ENCODE measurements at places on chromosomes 12 and 14.
A peak's percentile ranks its signal among the peaks of the same experiment; 100 is the strongest.

GRCh38 chr12:26109343-26109881 lies 15.4 kb downstream of the BHLHE41 start:
- DNase-seq = no peak

DNA sequence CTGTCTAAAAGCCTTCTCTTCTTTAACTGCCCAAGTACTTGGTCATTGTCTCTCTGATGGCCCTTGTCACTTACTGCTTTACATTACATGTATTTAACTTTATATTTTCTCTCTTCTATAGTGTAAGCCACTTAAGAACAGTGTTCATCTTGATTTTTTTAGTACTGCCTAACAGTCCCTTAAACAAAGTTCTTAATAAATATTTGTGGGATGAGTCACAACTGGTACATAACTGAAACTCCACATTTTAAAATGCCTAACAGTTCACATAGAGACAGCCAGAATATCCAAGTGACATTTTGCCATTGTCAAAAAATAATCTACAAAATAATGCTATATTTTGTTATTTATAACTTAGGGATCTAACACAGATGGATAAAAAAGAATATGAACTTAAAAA lies 146.6 kb downstream of the STXBP6 start:
- no peak for DNase-seq

GRCh38 chr12:49091836-49092085 lies 2.8 kb downstream of the DHH start:
- DNase-seq = no peak

DNA sequence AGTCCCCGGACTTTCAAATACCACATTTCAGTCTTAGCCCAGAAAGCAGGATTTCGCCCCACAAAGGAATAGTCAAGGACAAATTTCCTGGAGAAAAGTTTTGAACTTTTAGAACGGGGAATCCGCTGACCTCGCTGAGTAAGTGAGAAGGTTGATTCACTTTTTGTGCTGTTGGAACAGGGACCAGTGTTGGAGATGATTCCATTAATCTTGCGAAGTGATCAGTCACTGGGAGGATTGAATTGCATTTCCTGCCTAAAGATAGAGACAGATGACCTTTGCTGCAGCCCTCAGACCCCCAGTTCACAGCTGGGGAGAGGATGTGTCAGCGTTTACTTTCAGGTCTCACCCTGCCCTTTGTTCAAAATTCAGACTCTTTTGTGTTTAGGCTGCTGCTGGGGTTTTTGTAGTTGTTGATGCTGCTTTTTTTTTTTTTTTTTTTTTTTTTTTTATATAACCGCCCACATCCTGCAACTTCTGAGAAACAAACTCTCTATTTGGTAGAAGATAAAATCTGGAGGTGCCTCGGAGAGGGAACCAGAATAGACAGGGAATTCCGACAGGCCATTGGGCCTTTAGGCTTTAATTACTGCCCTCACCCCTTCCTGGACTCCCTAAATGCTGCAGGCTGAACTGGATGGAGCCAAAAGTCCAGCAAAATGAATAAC lies 9.8 kb upstream of the KDM2B start:
- peak; percentile 44 for DNase-seq

GRCh38 chr12:92118826-92119536 lies 26.7 kb downstream of the BTG1 start:
- no peak for DNase-seq

DNA sequence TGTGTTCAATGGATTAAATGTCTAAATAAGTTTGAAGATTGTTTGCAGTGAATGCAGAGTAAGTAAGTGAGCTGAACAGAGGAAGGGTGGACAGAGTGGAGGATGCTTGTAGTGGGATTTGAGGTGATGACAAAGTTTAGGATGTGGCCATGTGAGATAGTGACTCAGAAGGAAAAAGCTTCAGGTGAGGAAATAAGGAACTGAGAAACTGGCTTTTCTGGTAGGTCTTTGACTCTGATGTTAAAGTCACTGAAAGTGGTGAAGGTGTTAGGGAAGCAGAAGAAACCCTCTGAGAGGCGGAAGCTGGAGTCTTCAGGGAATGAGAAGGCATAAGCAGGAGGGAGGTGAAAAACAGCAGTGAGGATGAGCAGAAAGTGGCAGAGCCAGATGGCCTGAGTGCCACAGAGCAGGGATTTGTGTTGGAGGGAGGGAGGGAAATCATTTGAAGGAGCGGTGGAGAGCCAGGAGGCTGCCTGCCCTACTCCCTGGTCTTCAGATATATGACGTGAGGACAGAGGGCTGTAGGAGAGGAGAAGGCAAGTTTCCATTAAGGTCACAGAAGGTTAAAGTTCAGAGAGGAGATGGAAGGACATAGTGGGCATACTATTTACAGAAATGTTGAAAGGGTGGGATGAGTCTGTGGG lies 24.8 kb downstream of the RGS6 start:
- no peak for DNase-seq

GRCh38 chr14:104964546-104964945 lies 13.6 kb downstream of the AHNAK2 start:
- no peak for DNase-seq

DNA sequence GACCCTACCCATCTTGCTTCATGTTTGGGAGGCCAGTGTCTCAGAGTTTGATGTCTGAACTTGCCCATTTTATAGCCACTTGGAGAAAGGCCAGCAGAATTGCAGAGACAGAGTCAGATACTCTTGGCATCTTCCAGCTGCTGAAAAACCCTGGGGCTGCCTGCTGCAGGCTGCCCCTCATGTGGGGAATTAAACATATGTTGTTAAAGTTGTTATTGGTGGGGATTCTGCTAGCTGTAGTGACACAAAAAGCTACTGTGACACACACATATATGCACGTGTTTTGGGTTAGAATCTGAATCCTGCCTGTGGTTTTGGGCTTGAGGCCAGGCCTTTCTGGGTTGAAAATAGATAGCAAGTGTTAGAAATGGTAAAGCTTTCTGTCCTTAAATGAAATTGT lies 1288.4 kb downstream of the AACS start:
- no peak for DNase-seq

DNA sequence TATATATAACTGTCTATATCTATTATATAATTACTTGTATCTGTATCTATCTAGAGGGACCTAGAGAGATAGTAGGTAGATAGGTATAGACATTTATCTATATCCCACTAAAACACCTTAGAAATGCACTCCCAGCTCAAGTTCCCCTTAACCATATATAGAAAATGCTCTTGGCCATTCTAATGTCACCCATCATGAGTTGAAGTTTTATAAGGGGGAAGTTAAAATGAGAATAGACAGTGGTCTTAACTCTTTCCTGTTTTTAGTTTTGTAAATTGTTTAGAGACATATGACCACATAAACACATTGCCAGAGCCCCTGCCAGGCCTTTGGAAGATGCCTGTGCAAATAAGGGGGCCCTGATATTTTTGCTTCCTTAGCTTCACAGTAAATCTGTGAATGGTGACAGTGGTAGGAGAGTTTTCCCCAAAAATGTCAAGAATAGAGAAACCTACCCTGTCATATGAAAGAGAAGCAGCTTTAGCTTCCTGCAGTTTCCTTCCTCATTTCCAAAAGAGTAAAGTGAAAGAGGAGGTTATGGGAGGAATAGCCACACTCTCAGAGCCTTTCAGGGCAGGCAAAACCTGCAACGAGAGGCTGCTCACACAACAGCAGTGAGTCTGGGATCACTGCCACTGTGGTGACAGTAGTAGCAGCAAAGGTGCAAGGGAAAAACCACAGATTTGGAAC lies 45.5 kb downstream of the MGST1 start:
- no peak for DNase-seq

GRCh38 chr12:115794659-115795081 lies 482.8 kb downstream of the MED13L start:
- DNase-seq = no peak

GRCh38 chr14:104794993-104795780 lies at the start of gene AKT1:
Gene AKT1 (minus strand): TSS chr14:104795748. CDS start chr14:104792643, 3,105 bp downstream.
- DNase-seq = no peak

DNA sequence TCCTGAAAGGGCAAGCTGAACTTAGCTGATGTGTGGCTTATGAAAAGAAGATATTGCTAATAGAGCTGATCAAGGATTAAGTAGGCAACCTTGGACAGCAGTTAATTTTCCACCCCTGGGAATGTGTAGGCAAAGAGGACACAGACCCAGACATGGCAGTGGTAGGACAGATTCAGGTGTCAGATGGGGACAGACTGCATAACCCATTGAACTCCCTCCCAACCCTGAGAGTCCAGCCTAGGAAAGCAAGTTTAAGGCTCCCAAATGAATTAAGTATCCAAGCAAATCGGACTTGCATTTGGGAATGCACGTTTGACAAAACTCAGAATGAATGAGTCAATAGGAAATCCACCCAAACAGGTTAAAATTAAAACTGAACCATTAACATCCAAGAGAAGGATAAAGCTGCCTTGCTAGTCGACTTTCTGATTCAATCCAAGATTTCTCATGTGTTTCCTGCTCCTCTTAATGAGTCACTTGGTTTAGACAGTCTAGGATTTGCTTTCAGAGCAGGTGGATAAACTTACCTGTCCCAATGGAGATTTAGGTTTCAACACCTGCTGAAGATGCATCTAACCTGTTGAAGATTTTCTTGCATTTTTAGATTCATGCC lies 385.4 kb downstream of the CCDC91 start:
- DNase-seq = no peak

DNA sequence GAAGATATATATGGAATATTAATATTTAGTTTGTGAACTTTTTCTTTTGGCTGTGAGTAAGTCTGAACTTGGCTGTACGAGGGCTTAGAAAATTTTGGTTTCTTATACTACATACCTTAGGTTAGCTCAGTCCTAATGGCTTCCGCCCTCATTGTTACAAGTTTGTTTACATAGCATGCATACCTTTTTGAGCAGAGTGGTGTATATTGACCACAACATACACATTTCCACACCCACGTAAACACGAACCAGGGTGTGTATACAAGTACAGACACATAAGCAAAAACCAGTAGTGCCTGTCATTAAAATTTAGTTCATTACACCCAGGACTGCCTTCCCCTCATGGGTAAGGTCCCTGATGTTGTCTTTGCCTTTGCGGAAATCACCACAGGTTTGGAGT lies 230.2 kb upstream of the RGS6 start:
- no peak for DNase-seq

DNA sequence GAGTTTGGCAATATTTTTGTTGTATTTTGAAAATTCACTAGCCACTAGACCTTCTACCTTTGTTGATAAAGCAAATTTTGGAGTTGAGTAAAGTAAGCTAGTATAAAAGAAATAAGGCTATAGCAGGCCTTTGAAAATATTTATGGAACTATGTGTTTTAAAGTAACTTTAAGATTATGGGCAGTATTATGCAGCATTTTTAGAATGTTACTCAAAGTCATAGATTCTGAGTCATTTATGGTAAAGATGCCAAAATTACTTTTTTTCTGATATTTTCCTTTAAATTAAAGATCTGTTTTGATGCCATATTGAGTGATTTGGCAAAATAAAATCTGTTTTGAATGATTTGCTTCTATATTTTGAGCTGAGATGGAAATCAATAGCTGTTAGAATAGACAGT lies 57.2 kb downstream of the SYNE2 start:
- no peak for DNase-seq

All from activated T-helper 1 cell treated with anti-CD3 and anti-CD28 coated beads, Interleukin-2, amount 50 U/mL, for 16 hours (primary cell).